Ovary (tissue), 10 donors: ENCODE measurements at places on chromosomes 16 and 17.

DNA sequence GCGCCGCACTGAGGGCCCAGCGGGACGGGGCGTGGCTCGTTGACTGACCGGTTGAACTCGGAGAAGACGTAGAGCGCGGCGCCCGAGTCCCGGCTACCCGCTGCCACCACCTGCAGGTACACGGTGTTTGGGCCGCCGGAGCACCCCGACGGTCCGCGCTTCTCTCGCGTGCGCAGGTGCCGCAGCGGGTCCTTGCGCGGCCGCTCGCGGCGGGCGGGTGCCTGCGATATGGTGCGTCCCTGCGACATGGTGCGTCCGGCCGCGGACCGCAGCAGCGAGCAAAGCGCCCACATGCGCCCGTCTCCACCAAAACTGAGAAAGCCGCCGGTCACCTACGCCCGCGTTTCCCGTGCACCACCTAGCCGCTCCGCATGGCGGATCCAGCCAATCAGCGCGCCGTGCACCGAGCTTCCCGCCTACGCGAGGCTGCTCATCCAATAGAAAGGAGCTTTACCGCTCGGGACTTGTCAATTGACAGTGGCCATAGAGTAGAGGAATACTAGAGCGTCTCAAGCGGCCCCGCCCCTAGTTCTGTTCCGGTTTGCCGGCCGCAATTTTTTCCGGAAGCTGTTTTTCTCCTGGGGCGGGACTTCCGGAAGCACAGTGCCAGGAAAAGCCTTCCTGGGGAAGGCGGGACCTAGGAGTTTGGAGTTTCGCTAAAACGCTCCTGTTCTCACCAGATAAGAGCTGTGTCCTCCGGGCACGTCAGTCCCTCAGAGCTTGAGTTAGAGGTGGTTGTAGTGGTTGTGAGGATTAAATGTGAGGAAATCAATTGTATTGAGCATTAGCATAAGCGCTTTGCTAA is at the start of gene ELAC2:
Gene ELAC2 (minus strand): TSS at position 373 of the 805 bp plus-strand sequence. CDS start 80 bp downstream, at position 293.
- peak; percentile 96 for DNase-seq

DNA sequence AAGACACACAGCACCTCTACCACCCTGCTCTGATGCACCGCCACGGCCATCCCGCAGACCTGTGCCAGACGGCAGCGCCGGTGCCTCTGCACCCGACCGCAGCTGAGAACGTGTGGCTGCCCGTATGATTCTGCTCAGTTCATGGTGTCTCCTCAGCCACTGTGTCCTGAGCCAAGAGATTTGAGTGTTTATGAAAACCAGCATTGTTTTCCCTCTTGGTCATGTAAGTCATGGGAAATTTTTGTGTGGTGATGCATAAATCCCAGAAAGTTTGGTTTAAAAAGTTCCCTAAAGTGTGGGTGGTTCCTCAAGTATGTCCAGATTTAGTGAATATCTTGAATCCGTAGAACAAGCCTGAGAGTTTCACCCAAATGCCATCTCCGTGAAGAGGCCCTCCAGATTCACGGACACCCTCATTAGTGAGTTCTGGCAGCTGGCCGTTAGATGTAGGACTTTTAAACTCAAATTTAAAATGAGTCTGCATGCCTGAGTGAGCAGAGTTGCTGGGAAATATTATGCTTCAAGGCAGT is 57.6 kb downstream of the CDRT4 start:
- peak; percentile 67 for DNase-seq

DNA sequence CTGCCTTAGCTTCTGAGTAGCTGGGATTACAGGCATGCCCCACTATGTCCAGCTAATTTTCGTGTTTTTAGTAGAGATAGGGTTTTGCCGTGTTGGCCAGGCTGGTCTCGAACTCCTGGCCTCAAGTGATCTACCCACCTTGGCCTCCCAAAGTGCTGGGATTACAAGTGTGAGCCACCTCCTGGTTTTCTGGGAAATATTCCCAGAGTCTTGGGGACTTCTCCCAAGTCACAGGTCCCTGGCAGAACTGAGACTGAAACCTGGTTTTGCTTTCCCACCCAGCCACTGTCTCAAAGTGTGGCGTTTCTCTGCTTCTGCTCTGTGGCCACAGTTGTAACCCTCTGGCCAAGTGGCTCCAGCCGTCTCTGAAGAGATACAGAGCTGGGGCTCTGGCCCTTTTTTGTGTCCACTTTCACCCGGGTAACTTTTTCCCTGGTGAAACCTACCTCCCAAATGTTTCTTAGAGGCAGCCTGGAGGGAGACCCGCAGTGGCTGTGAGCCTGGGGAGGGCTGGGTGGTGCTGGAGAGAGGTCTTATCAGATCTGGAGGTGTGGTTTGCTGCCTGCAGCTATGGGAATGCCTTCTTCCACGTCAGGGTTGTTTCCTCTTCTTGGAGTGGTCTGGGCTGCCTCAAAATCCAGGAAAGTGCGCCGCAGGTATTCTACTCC is 5.1 kb downstream of the KSR1 start:
- DNase-seq, result no peak

- no peak for DNase-seq
Measured at GRCh38 chr16:50697881-50698767, 4.7 kb downstream of the NOD2 start.

- DNase-seq, result no peak
Measured at GRCh38 chr17:57379895-57380434, 123.6 kb downstream of the MSI2 start.

DNA sequence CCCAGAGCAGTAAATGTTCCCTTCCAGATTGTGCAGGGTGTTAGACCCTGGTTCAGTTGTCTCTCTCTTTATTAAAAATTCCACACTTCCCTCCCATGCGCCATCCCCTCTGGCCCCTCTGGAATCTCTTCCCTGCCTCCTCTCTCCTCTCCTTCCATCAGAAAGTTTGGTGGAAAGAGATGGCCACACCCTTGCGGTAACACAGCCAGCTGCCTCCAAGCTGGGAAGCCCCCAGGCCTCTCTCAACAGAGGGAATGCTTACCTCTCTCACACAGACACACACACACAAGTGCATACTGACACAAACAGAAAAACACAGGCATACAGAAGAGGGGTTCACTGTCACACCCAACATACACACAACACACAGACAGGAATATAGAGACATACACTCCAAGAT is 220.5 kb downstream of the C16orf78 start:
- DNase-seq, result no peak

DNA sequence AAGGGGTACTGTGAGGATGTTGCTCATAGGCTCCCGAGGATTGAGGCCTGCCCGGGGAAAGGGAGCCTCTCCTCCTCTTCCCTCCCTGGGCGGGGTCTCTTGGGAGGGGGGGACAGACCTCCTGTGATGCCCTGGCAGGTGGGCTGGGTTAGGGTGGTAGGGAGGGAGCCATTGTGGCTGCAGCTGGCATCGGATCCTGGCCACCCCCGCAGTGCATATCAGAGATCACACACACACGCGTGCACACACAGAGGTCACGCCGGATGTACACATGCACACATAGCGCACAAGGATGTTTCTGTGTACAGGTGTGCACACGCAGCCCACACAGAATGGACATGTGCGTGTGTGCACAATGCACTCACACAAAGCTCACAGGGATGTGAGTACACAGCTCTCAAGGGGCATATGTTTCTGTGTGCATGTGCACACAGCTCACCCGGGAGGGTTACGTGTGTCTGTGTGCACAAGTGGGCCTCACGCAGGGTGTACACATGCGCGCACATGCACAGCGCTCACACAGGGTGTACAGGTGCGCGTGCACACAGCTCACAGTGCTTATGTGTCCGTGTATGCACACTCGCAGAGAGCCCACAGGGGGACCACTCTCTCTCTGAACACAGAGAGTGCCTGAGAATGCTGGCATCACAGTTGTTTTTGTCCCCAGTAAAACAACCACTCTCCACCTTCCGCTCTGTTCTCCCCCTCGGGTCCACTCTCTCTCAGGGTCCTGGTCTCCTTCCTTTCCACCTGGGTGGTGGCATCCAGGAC is 2.4 kb downstream of the GJD3 start:
- DNase-seq, result no peak

- peak; percentile 50 for DNase-seq
Measured at GRCh38 chr17:7348478-7349242, 3.3 kb upstream of the KCTD11 start.

GRCh38 chr16:35565626-35566025 is 2106.2 kb downstream of the TP53TG3F start:
- DNase-seq, result no peak

GRCh38 chr17:11898526-11899235 is 98.6 kb downstream of the ZNF18 start:
- DNase-seq, result no peak

DNA sequence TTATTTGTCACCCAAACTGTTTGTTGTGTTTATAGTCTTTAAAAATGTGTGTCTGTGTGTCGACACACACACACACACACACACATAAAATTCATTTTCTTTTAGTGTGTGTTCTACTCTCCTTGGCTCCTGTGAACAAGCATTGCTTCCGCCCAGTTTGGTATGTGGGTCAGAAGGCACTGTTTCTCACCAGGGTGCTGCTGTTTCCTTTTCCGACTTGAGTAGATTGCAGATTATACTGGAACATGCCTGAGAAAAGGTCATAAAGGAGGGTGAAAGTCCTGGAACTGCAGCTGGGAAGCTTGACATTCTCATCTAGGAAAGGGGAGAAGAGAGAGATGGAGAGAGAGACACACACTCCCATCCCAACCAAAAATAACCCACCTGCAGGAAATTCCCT is 330.3 kb downstream of the BCAS3 start:
- no peak for DNase-seq

- no peak for DNase-seq
Measured at GRCh38 chr16:28295276-28295675, 3.0 kb downstream of the SBK1 start.

DNA sequence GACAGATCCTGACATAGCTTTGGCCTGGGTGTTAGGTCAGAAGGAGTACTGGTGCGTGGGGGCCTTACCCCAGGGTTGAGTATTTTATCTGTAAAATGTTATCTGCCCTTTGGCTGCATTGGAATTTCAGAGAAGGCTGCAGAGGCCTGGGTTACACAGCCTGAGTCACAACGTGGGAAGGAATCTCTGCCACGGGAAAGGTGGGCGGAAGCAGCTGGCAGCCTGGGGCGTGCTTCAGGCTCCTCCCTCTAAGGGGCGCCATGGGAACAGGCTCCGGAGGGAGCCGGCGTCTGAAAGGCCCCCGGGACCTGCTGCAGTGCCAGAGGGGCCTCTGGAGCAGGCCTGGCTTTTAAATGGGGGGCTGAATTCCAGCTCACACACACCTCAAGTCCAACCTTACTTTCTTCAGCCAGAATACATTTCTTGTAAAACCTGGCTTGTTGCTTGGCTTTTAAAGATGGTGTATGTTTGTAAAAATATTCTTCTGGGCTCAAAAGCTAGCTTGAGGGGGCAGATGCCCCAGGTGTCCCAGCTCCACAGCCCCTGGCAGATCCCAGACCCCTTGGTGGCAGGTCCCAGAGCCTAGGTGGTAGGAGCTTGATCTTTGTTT is 142.2 kb downstream of the RAB11FIP4 start:
- DNase-seq, result no peak

- DNase-seq, result no peak
Measured at GRCh38 chr17:43667506-43667905, 5.8 kb upstream of the MEOX1 start.

- peak; percentile 72 for DNase-seq
Measured at GRCh38 chr16:11100239-11100750, 155.7 kb downstream of the SOCS1 start.

- no peak for DNase-seq
Measured at GRCh38 chr16:62034231-62035114, 1.8 kb downstream of the CDH8 start.

GRCh38 chr17:10773391-10773790 is 30.5 kb downstream of the TMEM238L start:
- DNase-seq, result no peak

GRCh38 chr17:59355702-59356325 is 24.4 kb downstream of the YPEL2 start:
- DNase-seq, result no peak

DNA sequence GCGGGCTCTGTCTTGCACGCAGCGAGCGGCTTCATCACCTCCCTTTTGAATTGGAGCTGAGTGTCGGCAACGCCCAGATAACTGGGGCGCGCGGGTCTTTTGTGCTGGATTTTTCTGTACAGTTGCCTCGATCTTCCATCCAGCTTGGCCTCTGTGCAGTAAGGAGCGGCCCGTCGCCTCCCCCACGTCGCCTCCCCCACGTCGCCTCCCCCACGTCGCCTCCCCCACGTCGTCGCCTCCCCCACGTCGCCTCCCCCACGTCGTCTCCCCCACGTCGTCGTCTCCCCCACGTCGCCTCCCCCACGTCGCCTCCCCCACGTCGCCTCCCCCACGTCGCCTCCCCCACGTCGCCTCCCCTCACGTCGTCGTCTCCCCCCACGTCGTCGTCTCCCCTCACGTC is 15.7 kb upstream of the PRR35 start:
- no peak for DNase-seq

GRCh38 chr16:87002717-87003413 is 314.3 kb downstream of the C16orf95 start:
- DNase-seq, result no peak

GRCh38 chr16:53090591-53091411 is 36.0 kb downstream of the CHD9 start:
- DNase-seq, result peak; percentile 97

DNA sequence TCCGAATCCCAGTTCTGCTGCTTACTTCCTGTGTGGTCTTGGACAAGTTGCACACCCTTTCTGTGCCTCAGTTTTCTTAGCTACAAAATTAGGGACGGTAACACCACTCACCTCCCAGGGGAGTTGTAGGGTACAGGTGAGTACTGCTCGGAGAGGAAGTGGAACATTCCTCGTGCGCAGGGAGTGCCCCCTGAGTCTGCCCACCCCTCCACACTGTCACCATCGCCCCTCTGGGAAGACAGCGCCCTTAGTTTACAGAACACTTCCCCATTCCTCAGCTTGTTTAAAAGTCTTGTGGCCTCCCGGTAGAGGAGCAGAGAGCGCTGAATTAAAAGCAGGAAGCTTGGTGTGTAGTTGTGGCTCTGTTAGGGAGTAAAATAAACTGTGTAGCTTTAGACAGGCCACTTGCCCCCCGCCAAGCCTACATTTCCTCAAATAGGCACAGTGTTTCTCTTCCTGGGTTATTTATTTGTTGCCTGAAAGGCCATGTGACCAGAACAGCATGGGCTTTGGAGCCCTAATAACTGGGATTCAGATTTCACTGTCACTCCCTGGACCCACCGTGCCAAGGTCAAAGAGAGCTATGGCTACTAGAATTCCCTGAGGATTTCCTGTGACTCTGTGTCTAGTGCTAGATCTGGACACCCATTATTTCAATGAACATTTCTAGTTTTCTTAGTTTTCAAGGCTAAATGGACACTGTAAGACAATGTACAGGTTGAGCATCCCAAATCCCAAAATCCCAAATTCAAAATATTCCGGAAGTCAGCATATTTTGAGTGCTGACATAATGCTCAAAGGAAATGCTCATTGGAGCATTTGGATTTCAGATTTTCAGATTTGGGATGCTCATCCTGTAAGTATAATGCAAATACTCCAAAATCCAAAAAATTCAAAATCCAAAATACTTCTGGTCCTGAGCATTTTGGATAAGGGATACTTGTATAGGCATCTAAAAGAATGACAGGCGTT is 372.5 kb downstream of the SNX29 start:
- DNase-seq, result no peak

GRCh38 chr17:8066841-8067775 is 20.4 kb downstream of the ALOX12B start:
- DNase-seq, result no peak

DNA sequence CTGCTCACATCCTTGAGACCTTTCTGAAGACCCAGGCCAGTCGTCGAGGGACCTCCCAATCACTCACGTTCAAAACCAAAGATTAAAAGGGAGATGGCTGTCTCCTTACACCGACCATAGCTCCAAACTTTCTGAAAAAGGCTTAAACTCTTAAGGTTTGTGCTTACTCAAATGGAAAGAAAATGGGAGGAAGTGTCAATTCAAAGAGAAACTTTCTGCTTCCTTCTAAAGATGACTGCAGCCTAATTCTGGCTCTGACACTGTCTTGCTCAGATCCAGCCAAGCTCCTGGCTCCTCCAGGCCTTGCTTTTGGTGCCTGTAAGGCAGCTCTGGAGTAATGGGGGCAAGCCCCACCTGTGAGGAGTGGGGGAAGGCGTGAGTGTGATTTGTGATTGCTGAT is 54.9 kb upstream of the WSB1 start:
- DNase-seq, result no peak
